PC-9 (cell line): ENCODE measurements at places on chromosomes 6 and 20. TPM values are rescaled to one million over a fixed set of nuclear protein-coding genes. Genes with fewer than 3 reads are reported as not detected.

Gene POM121L2
- total RNA-seq = 0.26 TPM in 1 of 2 replicates, not detected in the other

Gene LRRC1
- total RNA-seq = 23.0 and 26.4 TPM in 2 replicates

Gene OVOL2
- 15.3 and 20.7 TPM in 2 replicates for total RNA-seq

Gene TMEM151B
- not detected in 2 replicates for total RNA-seq

Gene NRN1
- not detected in 2 replicates for total RNA-seq

Gene CEP85L
- total RNA-seq = 3.0 TPM in 2 replicates

Gene ADGRF4
- total RNA-seq = 4.5 and 5.2 TPM in 2 replicates

Gene MOXD1
- total RNA-seq = 1.0 and 1.3 TPM in 2 replicates

Gene ANKRD66
- not detected in 2 replicates for total RNA-seq

Gene TRIM15
- total RNA-seq = not detected in 2 replicates

Gene C20orf202
- not detected in 2 replicates for total RNA-seq

Gene HTR1E
- total RNA-seq = not detected in 2 replicates

Gene ULBP2
- total RNA-seq = 2.9 and 4.4 TPM in 2 replicates

DNA sequence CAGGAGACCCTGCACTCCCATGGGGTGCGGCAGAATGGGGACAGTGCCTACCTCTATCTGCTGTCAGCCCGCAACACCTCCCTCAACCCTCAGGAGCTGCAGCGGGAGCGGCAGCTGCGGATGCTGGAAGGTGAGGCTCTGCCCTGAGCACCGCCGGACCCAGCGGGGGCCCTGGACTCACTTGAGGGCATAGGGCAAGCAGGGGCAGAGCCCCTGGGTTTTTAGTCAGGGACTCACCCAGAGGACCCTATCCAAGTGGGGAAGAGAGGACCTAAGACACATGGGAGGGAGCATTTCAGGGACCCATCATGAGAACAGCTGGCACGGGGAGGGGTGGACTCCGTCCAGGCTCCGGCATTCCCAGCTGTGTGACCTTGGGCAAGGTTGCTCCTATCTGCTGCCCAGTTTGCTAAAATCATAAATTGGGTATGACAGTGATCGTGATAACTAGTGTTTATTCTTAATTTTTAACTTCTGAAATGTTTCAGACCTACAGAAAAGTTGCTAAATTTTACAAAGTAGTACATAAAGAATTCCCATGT, 9.8 kb downstream of the RBCK1 start:
- no peaks in the 10 kb centered on the region for H3K27me3 ChIP-seq
- H3K4me3 ChIP-seq = no peak overlapping the region
- peaks cover 2% of the 10 kb centered on the region; the same call in 1 of the 2 replicates for H3K4me1 ChIP-seq
- DNase-seq = no peak
- peaks cover 30% of the 10 kb centered on the region for H3K36me3 ChIP-seq
- no peak overlapping the region for H3K27ac ChIP-seq

GRCh38 chr6:147392917-147393625, 115.4 kb upstream of the SAMD5 start:
- no peak overlapping the region for H3K27ac ChIP-seq
- no peaks in the 10 kb centered on the region for H3K27me3 ChIP-seq
- DNase-seq = no peak
- H3K36me3 ChIP-seq = no peaks in the 10 kb centered on the region

DNA sequence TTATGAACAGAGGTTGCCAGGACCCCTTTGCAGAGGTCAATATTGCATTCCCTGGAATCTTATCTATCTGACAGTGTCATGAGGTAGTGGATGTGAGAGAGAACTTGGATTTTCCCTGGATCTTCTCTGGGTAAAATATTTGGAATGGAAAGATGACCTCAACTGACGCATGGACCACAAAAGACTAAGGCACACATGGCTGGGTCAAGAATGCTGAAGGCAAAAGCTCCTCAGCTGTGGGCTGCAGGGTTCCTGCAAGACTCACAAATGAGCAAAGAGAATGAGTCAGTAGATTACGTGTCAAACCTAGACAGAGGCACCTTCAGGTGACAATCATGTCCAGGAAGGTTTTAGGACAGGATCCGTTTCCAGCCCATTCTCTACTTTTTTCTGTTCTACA, 484.0 kb downstream of the C6orf118 start:
- no peaks in the 10 kb centered on the region for H3K36me3 ChIP-seq
- no peak for DNase-seq
- no peaks in the 10 kb centered on the region for H3K4me1 ChIP-seq
- H3K27me3 ChIP-seq = no peaks in the 10 kb centered on the region; the same call in 1 of the 2 replicates
- no peak overlapping the region for H3K27ac ChIP-seq
- H3K4me3 ChIP-seq = no peak overlapping the region

- H3K4me1 ChIP-seq = peaks cover 21% of the 10 kb centered on the region; the same call in 1 of the 2 replicates
- no peaks in the 10 kb centered on the region for H3K36me3 ChIP-seq
- H3K27ac ChIP-seq = no peak overlapping the region
- H3K4me3 ChIP-seq = no peak overlapping the region
- no peak for DNase-seq
- H3K27me3 ChIP-seq = no peaks in the 10 kb centered on the region
These were observed 247.1 kb downstream of the HIVEP2 start for GRCh38 chr6:142697922-142698321.

- no peaks in the 10 kb centered on the region for H3K36me3 ChIP-seq
- no peak overlapping the region for H3K4me3 ChIP-seq
- no peak overlapping the region for H3K27ac ChIP-seq
- H3K4me1 ChIP-seq = no peaks in the 10 kb centered on the region
- H3K27me3 ChIP-seq = no peaks in the 10 kb centered on the region; the same call in 1 of the 2 replicates
These were observed 76.2 kb downstream of the SLC24A3 start for GRCh38 chr20:19288636-19289035.

GRCh38 chr6:10528158-10528981, 7.2 kb downstream of the GCNT2 start:
- H3K36me3 ChIP-seq = no peaks in the 10 kb centered on the region
- no peaks in the 10 kb centered on the region for H3K27me3 ChIP-seq
- H3K4me3 ChIP-seq = peak overlapping the region; percentile 76
- peak; percentile 91 for DNase-seq
- H3K4me1 ChIP-seq = peaks cover 30% of the 10 kb centered on the region
- peak overlapping the region; percentile 99 for H3K27ac ChIP-seq

- DNase-seq = no peak
- no peaks in the 10 kb centered on the region for H3K4me1 ChIP-seq
- H3K4me3 ChIP-seq = no peak overlapping the region
- no peaks in the 10 kb centered on the region for H3K36me3 ChIP-seq
These were observed 66.0 kb downstream of the MBOAT1 start for GRCh38 chr6:20146291-20146690.

DNA sequence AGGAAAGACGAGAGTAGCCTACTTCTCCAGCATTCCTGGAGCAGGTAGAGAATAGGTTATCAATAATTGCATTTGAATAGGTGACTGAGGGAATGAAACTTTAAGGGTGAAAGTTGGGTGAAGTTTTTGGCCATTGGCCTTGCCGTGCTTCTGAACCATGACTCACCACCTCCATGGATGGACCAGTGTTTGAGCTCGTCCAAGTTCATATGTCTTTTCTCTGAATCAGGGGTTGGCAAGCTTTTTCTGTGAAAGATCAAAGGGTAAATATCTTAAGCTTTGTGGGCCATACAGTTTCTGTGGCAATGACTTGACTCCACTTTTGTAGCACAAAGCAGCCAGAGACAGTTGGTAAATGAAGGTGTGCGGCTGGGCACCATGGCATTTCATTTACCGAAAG, 31.8 kb downstream of the SNRNP48 start:
- H3K27me3 ChIP-seq = no peaks in the 10 kb centered on the region
- peaks cover 7% of the 10 kb centered on the region for H3K4me1 ChIP-seq
- H3K4me3 ChIP-seq = no peak overlapping the region
- DNase-seq = no peak

GRCh38 chr6:83057705-83058321, 7.8 kb downstream of the UBE3D start:
- DNase-seq = no peak
- H3K27ac ChIP-seq = no peak overlapping the region
- no peaks in the 10 kb centered on the region for H3K4me1 ChIP-seq
- no peaks in the 10 kb centered on the region for H3K36me3 ChIP-seq

GRCh38 chr6:43734294-43734665, 35.7 kb upstream of the VEGFA start:
- no peaks in the 10 kb centered on the region for H3K27me3 ChIP-seq
- DNase-seq = no peak
- no peak overlapping the region for H3K27ac ChIP-seq
- no peak overlapping the region for H3K4me3 ChIP-seq
- H3K36me3 ChIP-seq = no peaks in the 10 kb centered on the region

DNA sequence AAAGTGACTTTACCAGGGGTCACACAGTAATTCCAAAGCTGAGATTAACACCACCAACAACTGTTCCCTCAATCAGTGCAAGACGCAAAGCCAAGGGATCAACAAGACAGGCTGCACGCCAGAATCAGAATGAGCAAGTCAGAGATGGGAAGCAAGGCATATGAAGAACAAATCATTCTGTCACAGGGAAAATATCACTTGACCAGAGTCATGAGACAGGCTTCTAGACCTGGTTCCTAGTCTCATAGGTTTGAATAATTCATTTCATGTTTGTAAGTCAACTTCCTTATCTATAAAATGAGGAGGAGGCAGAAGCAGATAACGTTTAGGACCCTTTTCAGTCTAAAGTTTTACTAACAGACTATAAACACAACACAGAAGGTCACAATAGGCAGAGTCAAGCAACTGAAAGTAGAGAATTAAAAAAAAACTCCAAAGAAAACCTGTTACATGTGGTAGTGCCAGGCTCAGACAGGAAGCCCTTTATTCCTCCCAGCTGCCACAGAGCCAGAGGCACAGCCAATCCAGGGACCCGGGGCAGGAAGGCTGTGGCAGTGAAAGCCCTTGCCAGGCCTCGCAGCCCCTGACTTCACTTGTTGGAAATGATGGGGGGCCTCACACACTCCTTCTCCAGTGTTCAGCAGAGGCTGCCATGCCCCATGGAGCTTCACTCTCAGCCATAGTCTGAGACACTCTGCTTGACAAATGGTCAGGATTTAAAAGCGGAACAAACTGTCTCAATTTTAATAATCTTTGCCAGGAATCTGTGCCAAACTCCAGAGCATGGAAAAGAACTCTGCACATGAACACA, 29.2 kb upstream of the DST start:
- no peaks in the 10 kb centered on the region for H3K4me1 ChIP-seq
- DNase-seq = no peak
- H3K36me3 ChIP-seq = no peaks in the 10 kb centered on the region
- no peaks in the 10 kb centered on the region for H3K27me3 ChIP-seq
- no peak overlapping the region for H3K27ac ChIP-seq

DNA sequence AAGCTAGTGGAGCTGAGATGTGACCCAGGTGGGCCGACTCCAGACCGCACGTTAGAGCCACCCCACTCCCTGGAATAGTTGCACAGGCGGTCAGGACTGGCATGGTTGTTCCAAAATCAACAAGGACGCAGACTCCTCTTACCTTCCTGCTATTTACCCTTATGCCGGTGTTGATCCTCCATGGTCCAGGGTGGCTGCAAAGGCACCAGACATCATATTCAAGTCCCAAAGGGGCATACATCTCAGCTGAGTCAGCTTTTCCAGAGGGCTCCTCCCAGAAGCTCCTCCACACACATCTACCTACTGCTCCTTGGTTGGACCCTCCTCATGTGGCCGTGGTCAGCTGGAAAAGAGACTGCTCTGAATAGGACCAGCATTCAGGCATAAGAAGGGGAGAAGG, 112.2 kb downstream of the SYCP2 start:
- no peak for DNase-seq
- H3K27me3 ChIP-seq = 0 out of 2 replicates have a peak, but pooled peaks cover 14% of the 10 kb centered on the region
- H3K4me3 ChIP-seq = no peak overlapping the region
- peaks cover 9% of the 10 kb centered on the region for H3K4me1 ChIP-seq
- no peaks in the 10 kb centered on the region for H3K36me3 ChIP-seq

DNA sequence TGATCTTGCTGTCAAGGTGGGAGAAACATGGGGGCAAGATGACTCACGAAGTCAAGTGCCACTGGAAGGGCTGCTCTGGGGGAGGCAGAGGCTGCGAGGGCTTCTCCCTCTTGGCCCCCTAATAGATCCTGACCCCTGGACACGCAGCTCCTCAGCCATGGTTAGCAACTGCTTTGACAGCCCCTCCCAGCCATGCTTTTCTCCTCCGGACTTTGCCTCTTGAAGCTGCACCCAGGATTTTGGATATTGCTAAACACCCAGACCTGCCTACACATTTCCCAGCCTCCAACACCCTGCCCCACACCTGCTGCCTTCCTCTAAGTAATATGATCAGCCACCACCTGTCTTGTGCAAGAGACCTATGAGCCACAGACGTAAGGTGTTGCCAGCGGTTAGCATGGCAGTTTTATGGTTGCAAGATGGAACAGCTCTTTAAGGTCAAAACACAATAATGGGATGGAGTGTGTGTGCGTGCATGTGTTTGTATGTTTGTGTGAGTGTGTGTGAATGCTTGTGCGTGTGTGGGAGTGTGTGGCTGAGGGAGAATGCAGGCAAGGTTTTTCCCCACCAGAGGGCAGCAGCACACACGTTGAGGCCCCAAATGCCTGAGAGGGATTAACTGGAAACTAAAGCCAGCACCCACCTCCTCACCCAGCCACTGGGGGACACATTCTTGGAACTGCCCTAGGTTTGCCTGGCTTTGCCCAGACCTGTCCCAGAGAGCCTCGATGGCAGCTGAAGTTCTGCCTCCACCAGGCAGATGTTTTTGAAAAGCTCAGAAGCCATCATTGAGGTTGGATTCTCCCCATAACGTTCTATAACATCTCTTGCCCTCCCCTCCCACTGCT, 2.5 kb downstream of the IP6K3 start:
- H3K4me1 ChIP-seq = peaks cover 43% of the 10 kb centered on the region
- no peaks in the 10 kb centered on the region for H3K36me3 ChIP-seq
- no peaks in the 10 kb centered on the region for H3K27me3 ChIP-seq
- peak overlapping the region; percentile 18; the same call in 1 of the 2 replicates for H3K4me3 ChIP-seq

GRCh38 chr6:159464816-159465215, 228.2 kb downstream of the SOD2 start:
- no peak overlapping the region for H3K27ac ChIP-seq
- H3K4me3 ChIP-seq = no peak overlapping the region
- H3K36me3 ChIP-seq = no peaks in the 10 kb centered on the region
- peaks cover 31% of the 10 kb centered on the region for H3K27me3 ChIP-seq

DNA sequence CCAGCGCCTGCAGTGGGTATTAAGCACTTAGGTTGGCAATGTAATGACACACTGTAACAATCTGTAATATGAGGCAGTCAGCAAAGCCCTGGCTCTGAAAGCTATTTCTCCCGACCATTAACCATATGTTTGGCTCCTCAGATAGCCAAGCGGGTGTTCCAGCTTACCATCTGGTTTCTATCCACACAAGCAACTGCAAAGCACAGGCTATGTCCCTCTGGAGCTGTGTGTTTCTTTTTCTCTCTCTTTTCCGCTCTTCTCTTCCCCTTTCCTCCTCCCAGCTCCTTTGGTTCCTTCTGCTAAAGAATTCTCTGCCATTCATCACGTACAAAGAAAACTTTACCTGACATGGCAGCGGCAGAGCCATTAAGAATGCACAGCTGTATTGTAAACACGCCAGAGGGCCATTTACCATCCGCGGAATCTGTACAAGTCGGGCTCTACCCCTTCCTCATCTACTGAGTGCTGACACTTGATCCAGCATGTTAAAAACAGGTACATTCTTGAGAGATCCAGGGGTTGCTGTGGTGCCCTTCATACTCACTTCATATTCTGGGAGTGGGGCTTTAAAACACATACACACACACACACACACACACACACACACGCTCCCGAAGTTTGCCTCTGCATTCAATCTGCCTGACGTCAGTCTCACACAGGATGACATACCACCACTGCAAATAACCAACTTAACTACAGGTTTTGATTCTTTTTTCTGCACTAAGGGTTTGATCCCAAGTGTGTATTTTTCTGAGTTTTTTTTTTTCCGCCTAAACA, 77.2 kb downstream of the BACH2 start:
- peak overlapping the region; percentile 27; the same call in 1 of the 2 replicates for H3K4me3 ChIP-seq
- no peak for DNase-seq
- no peaks in the 10 kb centered on the region for H3K36me3 ChIP-seq
- no peaks in the 10 kb centered on the region for H3K27me3 ChIP-seq
- peak overlapping the region; percentile 91 for H3K27ac ChIP-seq
